ENCODE measurements at places on chromosomes 13 and 19.

GRCh38 chr19:48696353-48697010 lies 711 bp downstream of the FUT2 start:
- DNase-seq: no peak

DNA sequence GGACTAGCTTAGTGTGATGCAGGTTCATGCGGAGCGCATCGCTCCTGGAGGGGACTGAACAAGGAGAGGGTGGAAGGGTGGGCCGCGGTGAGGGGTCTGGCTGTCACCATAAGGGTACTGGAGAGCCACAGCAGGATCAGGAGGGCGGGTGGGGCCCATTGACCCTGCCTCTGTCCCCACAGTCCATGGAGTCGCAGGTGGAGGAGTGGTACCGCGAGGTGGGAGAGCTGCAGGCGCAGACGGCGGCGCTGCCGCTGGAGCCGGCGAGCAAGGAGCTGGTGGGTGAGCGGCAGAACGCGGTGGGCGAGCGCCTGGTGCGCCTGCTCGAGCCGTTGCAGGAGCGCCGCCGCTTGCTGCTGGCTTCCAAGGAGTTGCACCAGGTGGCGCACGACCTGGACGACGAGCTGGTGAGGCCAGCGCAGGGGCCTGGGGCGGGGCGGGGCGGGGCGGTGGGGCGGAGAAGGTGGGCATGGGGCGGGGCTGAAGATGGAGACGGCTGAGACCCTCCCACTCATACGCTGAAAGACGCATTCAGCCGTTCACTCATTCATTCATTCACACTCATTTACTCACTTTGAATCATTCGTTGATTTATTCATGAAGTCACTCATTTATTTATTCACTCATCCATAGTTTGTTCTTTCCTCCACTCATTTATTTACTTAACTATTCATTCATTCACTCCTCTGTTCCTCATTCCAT lies 27.5 kb upstream of the SHKBP1 start:
- peak; percentile 59 for DNase-seq

DNA sequence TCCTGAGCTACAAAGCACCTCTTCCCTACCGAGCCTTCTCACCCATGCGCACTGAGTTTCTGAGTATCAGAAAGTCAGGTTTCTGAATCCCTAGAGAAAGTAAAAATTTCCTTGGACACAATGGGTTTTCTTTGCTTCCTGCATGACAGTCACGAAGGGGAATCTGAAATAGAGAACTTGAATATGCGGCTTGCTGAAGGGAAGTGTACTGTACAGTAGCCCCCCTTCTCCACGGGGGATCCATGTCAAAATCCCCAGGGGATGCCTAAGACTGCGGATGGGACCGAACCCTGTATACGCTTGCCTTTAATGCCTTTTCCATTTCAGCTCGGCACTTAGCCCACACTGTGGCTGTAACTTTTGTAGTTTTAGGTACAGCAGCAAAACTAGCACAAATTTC lies 107.9 kb downstream of the GGACT start:
- no peak for DNase-seq

DNA sequence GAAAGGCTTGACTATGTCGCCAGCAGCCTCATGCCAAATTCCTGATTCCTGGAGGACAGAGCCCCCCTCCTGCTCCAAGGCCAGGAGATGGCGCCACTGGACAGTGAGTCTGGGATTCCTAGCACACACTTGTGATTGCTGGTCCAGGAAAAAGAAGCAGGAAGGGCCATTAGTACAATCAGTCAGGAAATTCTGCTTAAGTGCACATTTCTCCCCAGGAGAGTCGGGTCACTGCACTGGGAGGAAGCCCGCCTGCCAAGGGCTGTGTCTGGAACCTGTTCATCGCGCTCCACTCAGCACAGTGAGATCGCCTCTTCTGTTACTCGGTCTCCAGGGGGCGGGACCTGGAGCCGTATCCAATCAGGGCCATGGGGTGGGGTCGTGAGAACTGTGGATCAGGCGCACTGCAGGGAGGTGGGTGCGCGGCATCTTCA lies 65.1 kb downstream of the ZNF823 start:
- no peak for DNase-seq

DNA sequence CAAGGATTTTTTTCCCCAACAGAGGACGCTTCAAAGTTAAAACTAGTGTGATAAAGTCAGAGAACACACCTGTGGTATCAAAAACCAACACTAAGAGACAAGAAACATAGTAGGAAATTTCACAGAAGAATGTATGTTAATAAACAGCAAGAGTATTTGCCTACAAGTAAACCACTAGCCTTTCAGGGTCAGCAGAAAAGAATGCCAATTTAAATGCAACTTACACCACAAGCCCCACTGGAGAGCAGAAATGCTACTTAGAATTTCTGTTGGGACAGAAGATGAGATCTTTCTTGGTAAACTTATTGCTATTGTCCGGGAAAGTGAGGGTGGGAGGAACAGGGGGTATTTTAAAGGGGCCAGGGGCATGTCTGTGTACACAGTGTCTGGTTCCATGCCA lies 68.6 kb downstream of the STK24 start:
- DNase-seq: no peak

DNA sequence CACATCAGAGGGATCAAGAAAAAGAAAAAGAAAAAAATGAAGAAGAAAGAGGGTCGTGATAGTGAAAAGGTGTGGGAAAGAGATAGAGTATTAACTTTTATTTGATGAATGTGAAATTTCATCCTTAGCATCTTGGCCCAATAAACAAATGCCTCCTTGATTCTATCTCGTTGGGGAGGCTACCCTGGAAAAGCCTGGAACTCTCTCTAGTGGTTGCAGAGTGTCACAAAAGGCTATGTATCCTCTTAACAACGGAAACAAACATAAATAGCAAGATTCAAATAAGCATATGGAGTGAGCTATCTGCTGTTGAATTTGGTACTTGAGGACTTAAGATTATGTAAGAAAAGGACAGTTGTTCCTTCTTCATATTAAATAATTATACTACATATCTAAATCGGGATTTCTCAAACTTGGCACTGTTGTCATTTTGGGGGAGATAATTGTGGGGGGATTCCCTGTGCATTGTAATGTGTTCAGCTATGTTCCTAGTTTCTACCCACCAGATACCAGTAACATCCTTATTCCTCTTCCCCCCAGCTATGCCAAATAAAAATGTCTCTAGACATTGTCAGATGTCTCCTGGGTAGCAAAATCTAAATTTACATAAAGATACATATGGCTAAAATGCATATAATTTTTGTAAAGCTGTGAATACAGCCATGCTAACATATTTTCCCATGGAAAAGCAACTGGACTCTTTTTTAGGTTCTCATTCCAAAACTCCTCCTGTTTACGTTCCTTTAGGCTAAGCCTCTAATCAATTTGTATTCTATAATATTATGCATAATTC lies 557.2 kb downstream of the DCT start:
- no peak for DNase-seq
